Right renal pelvis (tissue), 4 donors: ENCODE measurements at places on chromosomes 12 and 14.

DNA sequence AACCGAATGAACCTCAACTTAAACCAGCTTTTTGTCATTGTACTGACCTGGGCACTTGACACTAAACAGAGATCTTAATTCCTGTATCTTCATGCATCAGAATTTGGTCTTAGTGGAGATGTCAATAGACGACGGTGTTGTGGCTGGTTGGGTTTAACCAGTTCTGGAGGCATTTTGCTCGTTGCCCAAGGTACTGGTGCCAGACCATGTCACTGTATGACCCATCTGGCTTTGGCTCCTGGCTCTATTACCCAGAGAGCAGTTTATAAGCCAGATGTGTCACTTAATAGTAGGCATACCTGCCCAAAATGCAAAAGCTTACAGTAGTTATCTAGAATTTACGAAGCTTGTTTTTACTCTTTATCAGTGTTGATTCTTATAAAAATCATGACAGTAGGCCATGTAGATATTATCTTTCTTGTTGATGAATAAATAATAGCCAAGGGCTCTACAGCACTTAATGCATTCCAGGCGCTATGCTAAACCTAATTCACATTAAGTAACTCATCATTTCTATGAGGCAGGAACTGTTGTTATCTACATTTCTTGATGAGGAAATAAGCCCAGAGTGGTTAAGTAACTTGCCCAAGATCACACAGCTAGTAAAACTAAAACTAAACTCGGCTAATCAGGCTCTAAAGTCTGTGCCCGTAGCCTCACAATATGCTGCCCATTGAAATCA lies 179.7 kb upstream of the HIF1A start:
- DNase-seq = no peak

GRCh38 chr14:67413806-67414769 lies 2.1 kb upstream of the PLEK2 start:
- no peak for DNase-seq

DNA sequence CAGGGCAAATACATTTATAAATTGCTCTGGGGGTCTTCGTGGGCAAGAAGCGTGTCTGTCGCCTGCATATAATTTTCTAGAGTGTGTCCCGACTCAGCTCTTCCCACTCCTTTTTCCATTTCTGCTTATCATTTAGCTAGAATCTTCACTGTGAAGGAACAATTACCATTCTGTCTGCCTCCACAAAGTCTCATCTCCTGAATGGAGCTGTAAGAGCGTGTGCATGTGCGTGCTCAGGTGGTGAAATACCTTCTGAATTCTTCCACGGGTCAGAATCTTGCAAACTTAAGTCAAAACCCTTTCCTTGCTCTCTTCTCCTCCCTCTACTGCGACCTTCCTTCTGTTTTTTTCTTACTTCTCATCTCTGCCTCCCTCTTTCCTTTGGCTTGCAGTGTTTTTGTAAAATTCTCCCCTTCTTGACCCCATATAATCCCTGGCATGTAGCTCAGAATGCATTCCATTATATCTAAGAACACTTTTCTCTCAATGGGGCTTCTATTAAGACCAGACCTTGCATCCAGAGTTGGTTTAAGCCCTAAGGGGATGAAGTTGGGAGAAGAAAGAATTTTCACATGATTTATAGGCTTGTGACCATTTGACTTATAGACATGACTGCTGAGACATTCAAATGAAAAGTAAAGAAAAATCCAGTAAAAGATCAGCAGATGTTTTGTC lies 25.0 kb upstream of the GSG1 start:
- DNase-seq = no peak

- no peak for DNase-seq
Observed at GRCh38 chr12:128671528-128672042, 152.2 kb downstream of the SLC15A4 start.

DNA sequence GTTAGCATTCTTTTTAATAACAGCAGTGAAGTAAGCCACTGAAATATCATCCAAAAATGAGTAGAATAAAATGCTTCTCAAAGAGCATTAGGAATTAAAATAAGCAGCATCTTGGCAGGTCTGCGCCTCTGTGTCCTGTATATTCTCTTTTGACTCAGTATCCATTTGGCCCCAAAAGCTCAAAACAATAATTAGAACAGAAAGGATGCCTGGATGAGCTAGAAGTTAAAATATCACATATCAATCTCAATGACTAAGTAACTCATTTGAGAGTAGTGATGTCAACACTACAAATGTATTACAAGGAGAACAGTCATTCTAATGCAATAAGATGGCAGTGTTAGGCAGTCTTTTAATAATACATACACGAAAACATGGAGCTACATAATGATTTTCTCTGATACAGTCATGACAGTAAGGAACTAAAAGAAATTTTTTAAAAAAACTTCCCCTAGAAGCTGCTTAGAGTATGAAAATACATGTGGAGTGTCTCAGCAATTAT lies 160.9 kb upstream of the ABCD2 start:
- no peak for DNase-seq

- no peak for DNase-seq
Observed at GRCh38 chr14:58912287-58912686, 274.5 kb downstream of the DACT1 start.

- no peak for DNase-seq
Observed at GRCh38 chr12:104588921-104589590, 132.3 kb downstream of the CHST11 start.

GRCh38 chr14:20631880-20632389 lies 9.6 kb downstream of the OR6S1 start:
- no peak for DNase-seq

DNA sequence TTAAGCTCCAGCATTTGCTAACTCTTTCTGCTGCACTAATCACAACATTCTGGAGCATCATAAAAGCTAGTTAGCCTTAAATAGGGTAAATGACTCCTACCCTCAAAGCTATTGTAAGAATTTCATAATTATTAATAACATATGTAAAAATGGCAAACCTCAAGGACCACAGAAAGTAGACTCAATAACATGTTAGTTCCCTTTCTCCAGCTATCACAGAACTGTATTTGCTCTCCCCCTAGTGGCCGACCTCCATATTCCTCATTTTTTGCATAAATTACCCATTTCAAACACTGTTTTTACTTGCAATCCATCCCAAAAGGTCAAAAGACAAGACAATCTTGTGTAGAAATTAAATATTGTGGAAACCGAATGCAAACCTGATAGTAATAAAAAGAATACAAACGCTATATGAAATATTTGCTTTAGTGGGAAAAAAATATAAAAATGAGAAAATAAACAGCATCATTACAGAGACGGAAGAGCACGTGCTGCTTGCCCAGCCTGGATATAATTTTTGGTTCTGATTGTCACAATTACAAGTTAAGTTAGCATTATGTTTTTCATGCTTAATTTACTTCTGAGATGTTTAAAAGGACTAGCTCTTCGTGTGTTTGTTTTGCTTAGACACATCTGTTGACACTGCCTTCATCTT lies 97.9 kb downstream of the RERGL start:
- DNase-seq = peak; percentile 1

DNA sequence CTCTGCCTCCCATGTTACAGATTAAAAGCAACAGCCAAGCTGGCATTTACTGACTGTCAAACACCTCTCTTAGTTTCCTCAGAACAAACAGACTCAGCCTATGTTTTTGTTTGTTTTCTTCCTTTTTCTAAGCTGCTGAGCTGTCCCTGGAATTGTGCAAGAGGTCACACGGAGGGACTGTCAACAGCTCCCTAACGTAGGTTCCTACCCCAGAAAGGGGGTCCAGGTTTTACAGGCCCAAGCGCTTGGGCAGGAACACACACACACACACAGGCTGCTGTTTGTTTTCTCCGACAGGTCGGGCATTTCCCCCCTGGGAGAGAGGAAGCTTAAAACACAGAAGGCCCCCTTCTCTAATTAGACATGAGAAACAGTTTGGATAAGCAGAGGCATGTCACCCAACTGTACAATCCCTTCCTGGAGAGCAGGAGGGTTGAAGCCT lies 739.6 kb upstream of the TBX3 start:
- no peak for DNase-seq
